NT2/D1 (cell line): ENCODE measurements at places on chromosomes 12 and 14.

DNA sequence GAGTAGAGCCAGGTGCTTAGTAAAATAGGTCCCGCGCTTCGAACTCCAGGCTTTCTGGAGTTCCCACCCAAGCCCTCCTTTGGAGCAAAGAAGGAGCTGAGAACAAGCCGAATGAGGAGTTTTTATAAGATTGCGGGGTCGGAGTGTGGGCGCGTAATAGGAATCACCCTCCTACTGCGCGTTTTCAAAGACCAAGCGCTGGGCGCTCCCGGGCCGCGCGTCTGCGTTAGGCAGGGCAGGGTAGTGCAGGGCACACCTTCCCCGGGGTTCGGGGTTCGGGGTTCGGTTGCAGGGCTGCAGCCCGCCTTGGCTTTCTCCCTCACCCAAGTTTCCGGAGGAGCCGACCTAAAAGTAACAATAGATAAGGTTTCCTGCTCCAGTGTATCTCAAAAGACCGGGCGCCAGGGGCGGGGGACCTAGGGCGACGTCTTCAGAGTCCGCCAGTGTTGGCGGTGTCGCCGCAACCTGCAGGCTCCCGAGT, 3.6 kb downstream of the SSTR1 start:
- no peak for DNase-seq

DNA sequence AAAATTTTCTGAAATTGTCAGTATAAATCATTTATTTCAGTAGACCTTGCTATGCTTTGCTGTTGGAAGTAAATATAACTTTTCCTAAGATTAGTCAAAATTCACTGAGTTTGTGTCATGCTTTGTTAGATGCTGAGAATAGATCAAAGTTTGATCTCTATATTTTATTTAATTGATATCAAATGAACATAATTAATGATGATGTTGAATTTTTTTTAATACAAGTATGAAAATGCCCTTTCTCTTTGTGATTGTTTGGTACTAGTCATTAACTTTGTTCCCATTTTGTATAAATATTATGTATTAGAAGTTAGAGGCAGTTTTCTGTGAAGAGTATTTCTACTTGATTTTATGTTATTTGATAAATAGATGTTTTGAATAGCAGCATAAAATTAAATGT, 45.7 kb downstream of the CCDC91 start:
- no peak for DNase-seq

DNA sequence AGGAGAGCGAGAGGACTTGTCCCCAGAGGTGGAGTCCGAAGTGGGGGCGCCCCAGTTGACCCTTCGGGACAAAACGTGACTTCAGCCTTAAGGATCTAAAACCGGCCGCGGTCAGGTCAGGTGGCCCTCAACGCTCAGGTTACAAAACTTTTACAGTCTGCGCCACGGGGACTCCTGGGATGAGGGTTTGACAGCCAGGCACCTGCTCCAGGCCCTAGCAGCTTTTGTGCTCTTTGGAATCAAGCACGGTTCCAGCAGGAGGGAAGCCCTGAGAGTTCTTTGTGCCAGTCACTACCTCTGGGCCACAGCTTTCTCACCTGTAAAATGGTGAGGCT, 337 bp downstream of the ZC2HC1C start:
- DNase-seq: no peak

- no peak for DNase-seq
Observed at GRCh38 chr12:6452245-6452943, 552 bp downstream of the TAPBPL start.

GRCh38 chr12:7948589-7949260, 12.7 kb upstream of the SLC2A3 start:
- no peak for DNase-seq

- DNase-seq: no peak
Observed at GRCh38 chr12:94754653-94755052, 104.3 kb upstream of the TMCC3 start.

- no peak for DNase-seq
Observed at GRCh38 chr12:119634743-119635142, 33.2 kb upstream of the PRKAB1 start.

DNA sequence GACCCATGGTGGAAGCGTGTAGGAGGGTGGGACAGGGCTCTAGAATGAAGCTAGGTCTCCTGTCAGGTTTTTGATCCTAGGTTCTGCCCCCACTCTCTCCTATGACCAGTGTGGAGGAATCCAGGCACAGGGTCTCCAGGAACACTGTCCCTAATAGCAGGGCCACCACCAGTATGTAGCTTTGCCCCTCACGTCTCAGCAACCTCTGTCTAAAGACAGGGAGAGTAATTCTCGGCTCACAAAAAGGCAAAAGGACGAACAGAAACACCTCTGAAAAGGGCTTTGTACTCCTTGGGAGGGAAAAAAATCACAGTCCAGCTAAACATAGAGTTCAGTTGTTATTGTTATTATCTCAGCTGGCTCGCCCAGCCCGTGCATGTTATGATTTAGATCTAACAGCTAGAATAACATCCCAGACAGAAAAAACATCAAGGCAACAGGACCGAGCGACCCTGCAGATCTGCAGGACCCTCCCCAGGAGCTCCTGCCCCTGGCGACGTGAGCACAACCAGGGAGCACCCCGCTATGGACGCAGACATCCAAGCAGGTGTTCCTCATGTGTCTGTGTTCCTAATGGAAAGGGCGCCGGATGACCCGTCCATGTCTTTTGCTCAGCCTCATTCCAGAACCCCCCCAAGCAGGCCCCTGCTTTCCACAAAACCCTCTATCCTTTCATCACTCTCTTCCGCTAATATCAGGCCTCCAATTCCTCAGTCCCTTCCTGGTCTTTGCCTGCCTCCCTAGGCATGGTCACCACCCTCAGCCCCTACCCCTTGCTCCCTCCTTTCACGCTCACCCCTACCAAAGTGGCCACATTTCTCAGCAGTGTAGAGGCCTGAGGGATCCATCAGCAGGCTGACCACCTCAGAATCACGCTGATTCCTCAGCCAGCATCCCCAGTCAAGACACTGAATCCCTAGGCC, 14.2 kb upstream of the SLC6A12 start:
- no peak for DNase-seq

DNA sequence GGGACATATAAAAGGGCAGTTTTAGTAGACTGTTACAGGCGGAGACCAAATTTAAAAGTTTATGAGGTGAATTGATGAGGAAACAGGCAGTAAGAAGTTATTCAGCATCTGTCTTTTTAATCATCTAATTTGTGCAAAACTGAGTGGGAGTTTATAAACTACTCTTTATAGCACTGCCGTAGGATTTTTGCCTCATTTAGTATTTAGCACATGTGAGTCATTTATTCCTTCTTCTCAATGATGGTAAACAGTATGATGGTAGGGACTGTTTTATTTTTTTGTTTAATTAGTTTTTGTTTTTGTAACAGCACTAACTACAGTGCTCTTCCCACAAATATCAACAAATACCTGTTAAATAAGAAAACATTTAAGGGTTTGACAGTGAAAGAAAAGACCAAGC, 20.6 kb downstream of the TOGARAM1 start:
- no peak for DNase-seq

GRCh38 chr12:114136631-114137030, 170.5 kb upstream of the RBM19 start:
- no peak for DNase-seq

DNA sequence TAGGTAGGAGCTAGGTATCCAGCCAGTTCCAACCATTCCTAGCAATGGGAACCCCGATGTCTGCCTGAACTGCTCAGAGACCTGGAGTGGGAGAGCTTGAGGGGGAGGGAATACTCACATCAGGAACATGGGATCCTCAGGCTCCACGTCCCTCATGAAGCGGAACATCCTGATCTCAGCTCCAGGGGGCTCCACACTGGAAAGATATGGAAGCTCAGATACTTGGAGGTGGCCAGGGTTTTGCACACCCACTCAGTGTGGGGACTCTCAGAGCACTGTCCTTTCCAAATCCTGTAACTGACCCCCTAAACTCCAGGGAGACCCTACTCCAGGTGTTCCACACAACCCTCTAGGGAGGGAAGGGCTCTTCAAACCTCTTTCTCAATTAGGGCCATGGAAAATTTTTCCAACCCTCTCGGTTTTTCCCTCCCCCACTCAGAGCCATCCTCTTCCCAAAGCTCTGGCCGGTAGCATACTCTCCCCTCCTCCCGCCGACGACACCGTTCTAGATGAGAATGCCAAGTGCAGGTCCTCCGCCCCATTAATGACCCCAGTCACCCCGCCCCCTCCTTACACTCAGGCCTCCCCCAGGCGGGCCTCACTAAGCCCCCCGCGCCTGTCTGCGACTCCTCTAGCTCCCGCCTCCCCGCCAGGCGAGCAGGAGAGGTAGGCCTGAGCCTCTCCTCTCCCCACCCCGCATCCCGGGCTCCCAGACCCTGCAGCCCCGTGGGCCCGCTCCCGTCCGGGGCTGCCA, 597 bp downstream of the MLF2 start:
- DNase-seq: peak; percentile 80

DNA sequence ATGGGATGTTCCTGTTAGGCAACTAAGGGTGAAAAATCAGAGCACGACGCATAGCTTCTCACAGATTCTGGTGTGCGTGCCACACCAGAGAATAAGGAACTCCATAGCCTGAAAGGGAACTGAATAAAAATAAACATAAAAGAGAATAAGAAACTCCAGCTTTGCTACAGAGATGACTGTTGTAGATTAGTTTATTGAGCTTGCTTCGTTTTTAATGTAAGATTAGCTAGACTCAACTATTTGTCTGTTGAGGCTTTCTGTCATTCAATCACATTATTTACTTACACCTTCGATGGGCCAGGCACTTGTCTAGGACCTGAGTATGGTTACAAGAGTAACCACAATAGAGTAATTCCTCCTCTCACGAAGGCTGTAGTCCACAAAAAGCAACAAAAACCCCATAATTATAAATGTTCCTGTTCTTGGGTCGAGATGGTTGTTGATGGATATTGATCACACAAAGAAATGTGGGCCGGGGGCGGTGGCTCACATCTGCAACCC, 807 bp upstream of the ZCCHC8 start:
- no peak for DNase-seq

- DNase-seq: no peak
Observed at GRCh38 chr14:75493592-75494087, 28.6 kb upstream of the BATF start.

- DNase-seq: peak; percentile 11
Observed at GRCh38 chr14:60278350-60278749, 29.3 kb downstream of the PPM1A start.
